ENCODE measurements at places on chromosomes 3 and 15.
A peak's percentile ranks its signal among the peaks of the same experiment; 100 is the strongest.

GRCh38 chr3:14143271-14144225, 18.7 kb downstream of the TMEM43 start:
- DNase-seq: peak; percentile 29

DNA sequence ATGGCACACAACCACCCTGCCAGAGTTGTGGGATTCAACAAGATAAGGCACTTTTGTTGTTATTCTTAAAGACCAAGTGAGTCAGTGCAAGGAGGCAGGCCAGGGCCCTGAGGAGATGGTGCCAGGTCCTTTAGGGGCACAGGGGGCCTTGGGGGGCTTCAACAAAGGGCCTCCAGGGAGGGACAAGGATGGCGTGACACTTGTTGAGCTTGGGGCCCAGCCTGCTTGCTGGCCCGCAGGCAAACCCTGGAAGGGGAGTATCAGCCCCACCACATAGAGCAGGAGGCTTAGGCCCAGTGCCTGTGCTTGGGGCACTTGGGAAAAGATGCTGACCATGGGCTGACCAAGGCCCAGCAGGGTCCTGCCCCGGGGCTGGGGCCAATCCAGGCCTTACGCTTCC, 5.5 kb downstream of the IQSEC1 start:
- DNase-seq: no peak

GRCh38 chr3:124893526-124893925, 6.4 kb upstream of the ITGB5 start:
- no peak for DNase-seq

DNA sequence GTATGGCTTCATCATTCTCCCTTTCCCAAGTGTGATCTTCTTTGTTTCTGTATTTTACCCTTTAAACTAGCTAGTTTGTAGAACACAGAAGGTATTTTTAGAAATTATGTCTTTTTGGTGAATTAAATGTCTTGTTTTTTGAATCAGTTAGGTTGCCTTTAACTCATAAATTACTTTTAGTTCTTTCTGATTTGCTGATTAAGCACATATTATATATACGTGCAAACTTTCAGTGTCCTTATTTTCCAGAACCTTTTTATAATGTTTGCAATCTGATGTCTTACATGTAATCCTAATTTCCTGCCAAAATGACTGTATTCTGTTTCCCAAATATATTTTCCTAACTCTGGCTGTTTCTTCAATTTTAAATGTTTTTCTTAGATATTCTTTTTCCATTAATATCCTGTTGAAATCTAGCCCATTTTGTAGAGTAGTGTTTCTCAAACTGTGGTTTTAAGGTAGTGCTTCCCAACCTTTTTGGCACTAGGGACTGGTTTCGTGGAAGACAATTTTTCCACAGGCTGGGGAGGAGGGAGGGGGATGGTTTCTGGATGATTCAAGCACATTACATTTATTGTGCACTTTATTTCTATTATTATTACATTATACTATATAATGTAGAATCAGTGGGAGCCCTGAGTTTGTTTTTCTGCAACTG, 51.8 kb downstream of the CHD2 start:
- no peak for DNase-seq

DNA sequence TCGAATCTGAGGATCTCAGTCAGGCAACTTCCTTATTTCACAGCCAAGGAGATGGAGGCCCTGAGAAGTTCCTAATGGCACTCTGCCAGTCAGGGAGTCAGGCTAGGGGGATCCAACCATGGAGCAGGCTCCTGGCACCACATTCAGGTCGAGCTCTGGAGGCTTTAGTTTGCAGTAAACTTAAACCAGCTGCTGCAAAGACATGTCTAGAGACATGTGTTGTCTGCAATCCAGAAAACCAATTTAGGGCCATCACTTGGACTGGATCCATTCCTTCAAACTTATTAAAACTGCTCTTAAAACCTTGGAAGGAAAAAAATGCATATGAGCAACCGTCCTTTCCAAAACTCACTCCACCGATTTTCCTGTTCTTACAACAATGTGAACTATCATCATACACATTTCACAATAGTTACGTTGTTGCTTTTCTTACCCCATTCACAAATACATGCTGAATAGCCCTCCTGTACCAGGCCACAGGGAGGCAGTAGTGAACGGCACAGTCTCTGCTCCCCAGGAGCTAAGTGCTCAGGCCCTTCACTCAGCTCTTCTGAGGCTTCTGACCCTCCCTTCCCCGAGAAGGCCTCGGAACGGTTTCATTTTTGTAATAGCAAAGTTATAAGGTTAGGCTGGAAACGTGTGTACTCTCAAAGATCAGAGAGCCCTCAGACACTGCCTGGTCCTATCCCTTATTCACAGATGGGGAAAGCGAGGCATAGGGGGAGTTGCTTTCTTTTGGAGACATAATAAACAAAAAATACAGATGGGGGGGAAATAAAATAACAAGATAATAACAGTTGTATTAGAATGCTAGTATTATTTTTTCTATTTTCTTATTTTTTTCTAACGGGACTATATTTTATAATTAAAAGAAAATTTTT, 20.1 kb downstream of the RFT1 start:
- DNase-seq: peak; percentile 93

DNA sequence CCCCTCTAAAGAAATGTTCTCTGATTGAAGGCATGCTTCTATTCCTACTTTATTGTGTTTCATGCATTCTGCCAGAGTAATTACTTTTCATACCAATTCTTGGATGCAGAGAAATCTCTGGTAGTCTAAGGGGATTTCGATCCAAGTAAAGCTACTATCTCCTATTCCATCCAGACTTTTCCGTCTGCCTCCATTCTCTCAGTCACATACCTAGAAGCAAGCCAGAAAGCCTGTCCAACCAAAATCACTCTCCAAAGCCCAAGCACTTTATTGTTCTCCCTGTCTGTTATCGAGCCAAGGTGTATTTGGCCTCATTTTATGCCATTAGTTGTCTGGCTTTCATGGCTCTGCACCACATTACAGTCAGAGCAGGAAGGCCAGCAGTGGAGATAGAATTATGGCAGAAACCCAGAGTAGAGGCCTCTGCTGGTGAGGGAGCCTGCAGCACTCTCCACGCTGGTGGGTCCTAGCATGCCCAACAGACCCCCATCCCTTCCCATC, 95.9 kb downstream of the SLC49A4 start:
- no peak for DNase-seq

- DNase-seq: no peak
These were observed 122.3 kb downstream of the PLD1 start for GRCh38 chr3:171688002-171688401.

All from MV-4-11 (cell line).